ENCODE measurements at places on chromosomes 3 and 15.

DNA sequence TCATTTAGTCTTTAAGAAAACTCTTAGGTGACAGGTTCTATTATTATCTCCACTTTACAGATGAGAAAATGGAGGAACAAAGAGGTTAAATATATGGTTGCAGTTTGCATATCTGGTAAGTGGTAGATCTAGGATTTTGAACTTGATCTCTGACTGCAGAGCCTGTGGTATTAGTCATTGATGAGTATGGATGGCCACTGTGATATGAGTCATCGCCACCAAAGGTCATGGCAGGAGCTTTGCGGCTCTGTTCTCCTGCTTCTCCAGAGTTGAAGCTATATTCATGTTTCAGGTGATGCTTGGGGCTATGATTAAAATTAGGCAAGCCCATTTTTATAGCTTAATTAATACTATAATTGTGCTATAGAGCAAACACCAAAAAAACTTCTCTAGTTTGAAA lies 306.2 kb upstream of the DPPA4 start:
- DNase-seq: no peak

GRCh38 chr3:10381336-10381735 lies 60.4 kb upstream of the SEC13 start:
- DNase-seq: no peak

DNA sequence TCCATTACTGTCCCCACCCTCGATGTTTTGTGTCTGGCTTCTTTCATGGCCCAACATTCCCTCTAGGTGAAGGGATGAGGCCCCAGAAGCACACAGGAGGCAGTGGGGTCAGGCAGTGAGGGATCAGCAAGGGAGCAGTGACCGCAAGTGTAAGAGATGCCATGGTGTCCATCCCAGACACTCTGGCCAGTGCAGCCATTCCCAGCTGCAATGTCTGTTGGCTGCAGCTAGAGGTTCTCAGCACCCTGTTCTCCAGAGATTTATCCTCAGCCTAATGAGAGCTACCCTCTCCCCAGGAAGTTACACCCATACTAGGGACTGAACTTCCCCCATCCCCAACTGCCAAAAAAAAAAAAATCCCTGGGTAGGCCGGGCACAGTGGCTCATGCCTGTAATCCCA lies 40.2 kb downstream of the TRANK1 start:
- no peak for DNase-seq

DNA sequence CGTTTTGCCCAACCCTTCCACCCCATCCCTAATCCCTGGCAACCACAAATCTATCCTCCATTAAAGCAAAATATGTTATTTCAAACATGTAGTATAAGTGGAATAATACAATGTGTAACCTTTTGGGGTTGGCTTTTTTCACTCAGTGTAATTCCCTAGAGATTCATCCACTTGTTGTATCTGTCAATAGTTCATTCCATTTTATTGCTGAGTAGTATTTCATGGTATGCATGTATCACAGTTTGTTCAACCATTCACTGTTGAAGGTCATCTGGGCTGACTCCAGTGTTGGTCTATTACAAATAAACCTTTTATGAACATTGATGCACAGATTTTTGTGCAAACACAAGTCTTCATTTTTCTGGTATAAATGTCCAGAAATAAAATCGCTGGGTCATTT lies 38.8 kb downstream of the BSN start:
- DNase-seq: no peak

DNA sequence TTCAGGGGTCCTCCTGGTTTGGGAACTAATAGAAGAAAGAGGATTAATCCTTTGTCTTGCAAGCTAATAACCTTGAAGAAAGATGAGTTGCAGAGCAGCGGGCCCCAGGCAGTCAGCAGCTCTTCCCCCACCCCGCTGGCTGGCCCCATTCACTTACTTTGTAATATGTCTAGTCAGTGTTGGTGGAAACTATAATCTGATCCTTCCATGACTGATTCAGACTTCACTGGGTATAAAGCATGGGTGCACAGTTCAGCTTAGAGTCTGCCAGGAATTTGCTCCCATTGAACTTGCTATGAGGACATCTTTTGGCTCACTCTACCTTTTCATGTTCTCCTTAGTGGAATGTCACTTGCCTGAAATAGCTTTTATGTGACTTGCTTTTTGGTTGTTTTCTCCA lies 117.7 kb downstream of the CCNL1 start:
- DNase-seq: no peak

DNA sequence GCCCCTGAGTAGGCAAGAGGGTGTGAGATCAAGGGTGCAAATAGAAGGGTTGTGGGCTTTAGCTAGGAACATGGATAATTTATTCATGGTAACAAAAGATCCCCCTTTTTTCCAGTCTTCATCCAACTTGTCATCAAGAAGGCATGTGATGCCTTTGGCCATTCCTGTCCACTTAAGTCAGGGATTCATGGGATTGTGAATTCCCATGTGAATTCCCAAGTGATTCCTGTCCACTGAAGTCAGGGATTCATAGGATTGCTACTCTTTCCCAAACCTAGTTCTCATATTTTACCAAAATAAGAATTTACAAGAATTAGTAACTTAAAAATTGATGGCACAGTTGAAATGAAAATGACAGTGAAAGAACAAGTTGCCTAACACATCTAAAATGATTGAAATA lies 40.8 kb downstream of the HMG20A start:
- no peak for DNase-seq

All from stimulated activated CD8-positive, alpha-beta memory T cell treated with anti-CD3 and anti-CD28 coated beads, Interleukin-2, amount 100 ng/mL, for 1 hour (primary cell).